Activated CD8-positive, alpha-beta memory T cell treated with anti-CD3 and anti-CD28 coated beads, Interleukin-2, amount 50 U/mL, for 48 hours (primary cell): ENCODE measurements at places on chromosomes 7 and 10.

- DNase-seq, result no peak
Observed at GRCh38 chr10:63637901-63638327, 116.7 kb downstream of the REEP3 start.

- DNase-seq, result no peak
Observed at GRCh38 chr7:38907066-38907465, 1.9 kb downstream of the VPS41 start.

GRCh38 chr10:27701938-27702537, 43.6 kb downstream of the MKX start:
- DNase-seq, result no peak

DNA sequence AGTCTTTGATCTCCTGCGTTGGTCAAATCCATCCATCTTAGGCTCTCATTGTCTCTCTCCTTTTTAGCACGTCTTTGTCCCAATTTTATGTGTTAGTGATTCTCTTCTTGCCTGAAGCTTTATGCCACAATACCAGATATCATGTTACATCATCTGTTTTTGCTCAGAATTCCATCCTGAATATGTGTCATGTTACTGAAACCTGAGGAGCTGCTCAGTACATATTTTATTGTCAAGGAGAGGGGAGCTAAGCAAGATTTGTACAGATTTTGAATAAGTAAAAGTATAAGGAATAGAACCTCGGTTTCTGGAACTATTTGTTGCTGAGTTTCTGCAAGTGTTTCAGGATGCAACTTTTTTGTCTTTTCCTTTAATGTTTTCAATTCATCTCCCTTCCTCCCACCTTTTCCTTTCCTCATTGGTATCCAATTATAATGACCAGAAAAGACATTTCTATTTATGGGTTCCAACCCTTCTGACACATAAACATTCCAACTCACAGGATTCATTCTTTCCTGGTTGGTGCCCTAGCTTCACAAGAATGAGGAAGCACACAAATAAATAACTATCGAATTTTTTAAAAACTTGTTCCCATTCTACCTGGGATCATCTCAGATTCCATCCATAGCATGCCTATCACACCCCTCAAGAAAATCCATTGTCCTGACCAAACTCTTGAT, 291.8 kb downstream of the CRPPA start:
- no peak for DNase-seq

DNA sequence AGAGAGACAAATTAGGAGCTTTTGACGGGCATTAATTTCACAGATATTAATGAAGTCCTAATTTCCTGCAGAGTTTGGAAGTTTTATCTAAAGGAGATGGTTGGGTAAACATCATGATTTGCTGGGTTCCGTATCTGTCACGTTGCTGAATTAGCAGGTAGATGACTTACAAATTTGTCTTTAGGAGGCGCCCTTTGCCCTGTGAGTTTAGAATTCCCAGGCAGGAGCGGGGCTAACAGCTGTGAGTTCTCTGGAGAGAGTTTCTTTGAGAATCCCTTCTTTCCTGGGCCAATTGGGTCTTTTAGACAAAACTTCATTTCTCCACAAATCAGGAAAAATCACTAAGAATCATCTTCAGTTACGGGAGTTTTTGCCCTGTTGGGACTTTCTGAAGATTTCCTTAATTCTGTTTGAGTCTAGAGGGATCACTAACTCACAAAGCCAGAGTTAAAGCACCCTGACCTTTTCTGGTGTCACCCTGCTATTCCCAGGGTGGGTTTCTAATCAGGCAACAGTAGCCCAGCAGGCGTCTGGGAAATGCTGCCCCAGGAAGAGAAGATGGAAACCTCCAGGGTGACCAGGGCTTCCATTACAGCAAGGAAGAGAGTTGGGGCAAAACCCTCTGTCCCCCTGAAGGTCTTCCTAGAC, 63.7 kb downstream of the PRKCQ start:
- no peak for DNase-seq

GRCh38 chr7:48096273-48096672, 7.2 kb downstream of the UPP1 start:
- no peak for DNase-seq

- no peak for DNase-seq
Observed at GRCh38 chr10:73228247-73228646, 18.8 kb downstream of the DNAJC9 start.

DNA sequence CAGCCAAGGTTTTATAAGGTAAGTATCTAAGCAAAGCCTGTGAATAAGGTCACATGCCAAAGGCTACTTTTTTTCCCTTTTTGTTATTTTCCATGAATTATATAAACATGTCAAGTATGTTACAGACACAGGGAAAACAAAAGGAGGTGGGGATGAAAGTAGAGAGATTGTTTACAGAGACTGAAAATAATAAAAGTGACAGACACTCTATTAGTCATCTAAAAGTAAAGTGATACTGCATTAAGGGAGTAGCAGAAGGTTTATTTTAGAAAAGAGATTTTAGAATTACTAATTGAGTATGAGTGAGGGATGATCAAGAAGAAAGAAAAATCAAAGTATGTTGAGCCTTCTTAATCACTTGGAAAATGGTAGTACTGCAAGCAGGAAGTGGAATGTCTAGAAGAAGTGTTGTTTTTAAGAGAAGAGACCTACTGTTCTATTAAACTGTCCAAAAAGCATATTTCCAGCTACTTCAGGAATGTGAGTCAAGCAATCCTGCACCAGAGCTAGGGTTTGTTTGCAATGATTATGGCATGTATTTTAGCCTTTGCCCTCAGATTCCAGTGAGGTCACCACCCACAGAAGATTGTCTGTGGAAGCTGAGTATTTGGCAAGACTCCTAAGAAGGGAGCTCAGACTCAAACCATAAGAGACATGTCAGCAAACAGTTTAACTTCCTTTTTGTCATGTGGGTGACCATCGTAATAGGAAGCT, 177.9 kb upstream of the PLXDC2 start:
- DNase-seq, result no peak

DNA sequence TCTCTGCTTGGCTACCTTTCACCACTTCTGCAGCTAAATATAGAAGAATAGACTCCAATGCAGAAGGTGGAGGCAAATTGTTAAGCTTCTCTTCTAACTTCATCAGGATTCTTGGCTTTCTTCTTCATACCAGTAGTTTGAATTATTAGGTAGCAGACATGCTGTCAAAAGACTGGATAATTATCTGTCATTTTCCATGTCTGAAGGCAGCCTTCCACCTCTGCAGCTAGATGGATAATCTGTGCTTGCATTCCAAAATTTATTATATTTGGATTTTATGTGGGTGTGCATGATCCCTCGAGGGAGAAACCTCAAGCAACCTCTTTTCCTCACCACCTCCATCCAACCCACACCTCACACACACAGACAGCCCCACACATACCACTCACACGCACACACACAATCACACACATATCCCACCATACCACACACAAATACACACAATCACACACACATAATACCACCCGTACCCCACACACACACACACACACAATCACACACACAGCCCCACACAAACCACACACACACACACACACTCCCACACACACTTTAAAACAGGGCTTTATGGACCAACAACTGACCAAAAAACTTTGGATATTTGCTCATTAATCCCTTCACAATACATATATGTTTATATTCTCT, 145.0 kb downstream of the C7orf25 start:
- no peak for DNase-seq
